ENCODE measurements at places on chromosomes 7 and 10. TPM values are rescaled to one million over a fixed set of nuclear protein-coding genes. Genes with fewer than 3 reads are reported as not detected.

The GPR85 gene
- not detected for total RNA-seq

The SMKR1 gene
- total RNA-seq = 0.22 TPM

- H3K27me3 ChIP-seq = no peaks in the 10 kb centered on the region
- H3K27ac ChIP-seq = no peak overlapping the region
- H3K4me1 ChIP-seq = no peaks in the 10 kb centered on the region
- no peak for DNase-seq
- H3K36me3 ChIP-seq = no peaks in the 10 kb centered on the region
These were observed 163.8 kb downstream of the PRPF18 start for GRCh38 chr10:13750299-13751190.

- DNase-seq = no peak
- no peak overlapping the region for H3K4me3 ChIP-seq
- H3K4me1 ChIP-seq = peaks cover 4% of the 10 kb centered on the region
- no peak overlapping the region for H3K27ac ChIP-seq
- no peaks in the 10 kb centered on the region for H3K36me3 ChIP-seq
These were observed 91.1 kb downstream of the CXCL12 start for GRCh38 chr10:44293842-44294241.

GRCh38 chr7:92402920-92403759 lies 44.1 kb upstream of the GATAD1 start:
- H3K4me1 ChIP-seq = peaks cover 12% of the 10 kb centered on the region
- no peak for DNase-seq
- H3K27me3 ChIP-seq = no peaks in the 10 kb centered on the region
- peaks cover 14% of the 10 kb centered on the region for H3K36me3 ChIP-seq
- H3K4me3 ChIP-seq = no peak overlapping the region

- no peak for DNase-seq
- H3K4me1 ChIP-seq = peaks cover 43% of the 10 kb centered on the region
- H3K36me3 ChIP-seq = no peaks in the 10 kb centered on the region
- H3K4me3 ChIP-seq = no peak overlapping the region
These were observed 108.9 kb downstream of the ITGB8 start for GRCh38 chr7:20439416-20440185.

DNA sequence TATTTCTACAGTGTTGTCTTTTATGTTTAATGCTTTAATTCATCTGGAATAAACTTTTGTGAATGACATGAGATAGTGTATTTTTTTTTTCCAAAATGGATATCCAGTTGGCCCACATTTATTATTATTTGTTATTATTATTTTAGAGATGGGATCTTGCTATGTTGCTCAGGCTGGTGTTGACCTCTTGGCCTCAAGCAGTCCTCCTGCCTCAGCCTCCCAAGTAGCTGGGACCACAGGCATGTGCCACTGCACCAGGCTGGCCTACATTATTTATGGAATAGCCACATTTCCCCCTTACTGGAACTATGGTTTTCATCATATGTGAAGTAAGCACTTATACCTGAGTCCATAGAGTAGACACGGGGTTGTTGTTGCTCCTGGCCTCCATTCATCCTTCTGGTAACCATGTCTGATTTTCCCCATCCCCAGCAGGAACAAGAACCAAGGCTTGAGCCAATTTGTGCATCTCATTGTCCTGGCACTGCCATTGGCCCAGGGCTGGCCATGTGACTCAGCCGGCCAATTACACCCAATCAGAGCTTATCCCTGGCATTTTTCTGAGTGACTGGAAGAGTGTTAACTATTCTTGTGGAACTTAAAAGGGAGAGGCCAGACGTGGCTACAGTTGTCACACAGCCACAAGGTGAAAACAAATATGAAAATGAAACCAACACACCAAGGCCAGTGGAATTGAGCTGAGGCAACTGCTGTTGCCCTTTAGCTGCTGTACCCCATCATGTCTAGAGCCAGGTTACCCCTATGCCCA lies 23.1 kb downstream of the PRF1 start:
- H3K27ac ChIP-seq = no peak overlapping the region
- H3K4me1 ChIP-seq = peaks cover 9% of the 10 kb centered on the region
- no peaks in the 10 kb centered on the region for H3K27me3 ChIP-seq
- H3K4me3 ChIP-seq = no peak overlapping the region
- H3K36me3 ChIP-seq = peaks cover 6% of the 10 kb centered on the region
- no peak for DNase-seq
